ENCODE measurements at places on chromosomes 4 and X.

- no peak for DNase-seq
Measured at GRCh38 chr4:102759831-102760644, 730 bp downstream of the MANBA start.

DNA sequence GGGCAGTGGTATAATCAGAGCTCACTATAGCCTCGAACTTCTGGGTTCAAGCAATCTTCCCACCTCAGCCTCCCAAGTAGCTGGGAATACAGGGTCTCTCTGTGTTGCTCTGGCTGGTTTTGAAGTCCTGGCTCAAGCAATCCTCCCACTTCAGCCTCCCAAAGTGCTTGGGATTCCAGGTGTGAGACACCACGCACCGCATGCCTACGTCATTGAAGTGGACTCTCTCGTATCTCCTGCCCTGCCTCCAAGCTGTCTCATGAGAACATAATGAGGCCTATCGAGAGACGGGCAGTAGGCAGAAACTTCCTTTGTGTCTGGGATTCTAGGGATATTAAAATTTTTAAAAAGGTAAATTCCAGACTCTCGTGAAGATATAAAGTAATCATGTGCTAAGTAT lies 65.0 kb upstream of the NLGN4X start:
- DNase-seq: no peak

DNA sequence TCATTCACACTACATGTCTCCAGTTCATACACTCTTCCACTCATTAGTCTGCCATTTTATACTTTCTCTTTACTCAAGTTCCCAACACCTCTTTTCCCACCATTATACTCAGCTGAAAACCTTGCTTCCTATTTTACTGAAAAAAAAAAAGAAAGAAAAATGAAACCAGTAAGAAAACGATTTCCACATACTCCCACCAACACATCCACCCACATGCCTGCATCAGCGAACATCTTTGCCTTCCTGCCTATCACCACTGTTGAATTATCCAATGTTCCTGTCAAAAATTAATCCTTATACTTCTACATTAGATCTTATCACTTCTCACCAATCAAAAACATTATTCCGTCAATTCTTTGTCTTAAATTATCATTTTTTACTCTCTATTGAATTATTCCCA lies 188.1 kb upstream of the FAM241A start:
- no peak for DNase-seq

DNA sequence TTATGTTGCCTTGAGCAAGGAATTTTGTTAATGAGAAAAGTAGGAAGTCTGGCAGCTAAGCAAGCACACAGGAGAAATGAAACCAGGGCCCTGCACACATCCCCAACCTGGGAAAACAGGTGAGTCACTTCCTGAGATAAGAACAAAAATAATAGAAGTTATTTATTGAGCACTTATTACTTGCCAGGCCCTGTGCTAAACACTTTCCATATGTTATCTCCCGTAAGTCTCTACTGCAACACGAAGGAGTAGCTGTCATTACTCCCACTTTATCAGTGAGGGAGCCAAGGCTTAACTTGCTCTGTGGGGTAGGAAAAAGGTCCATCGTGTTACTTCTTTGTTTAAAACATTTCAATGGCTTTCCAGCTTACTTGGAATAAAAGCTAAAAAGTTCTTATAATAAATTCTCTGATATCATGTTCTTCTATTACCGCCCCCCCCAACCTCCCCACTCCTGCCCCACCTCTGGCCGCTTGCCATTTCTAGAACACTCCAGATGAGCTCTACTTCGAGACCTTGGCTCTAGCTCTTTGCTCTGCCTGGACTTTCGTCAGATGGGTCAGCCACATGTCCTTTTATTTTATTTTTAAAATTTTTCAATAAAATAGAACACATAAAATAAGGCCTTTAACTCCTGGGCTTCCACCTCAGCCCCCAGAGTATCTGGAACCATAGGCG lies 36.3 kb upstream of the PLAC8 start:
- DNase-seq: no peak

DNA sequence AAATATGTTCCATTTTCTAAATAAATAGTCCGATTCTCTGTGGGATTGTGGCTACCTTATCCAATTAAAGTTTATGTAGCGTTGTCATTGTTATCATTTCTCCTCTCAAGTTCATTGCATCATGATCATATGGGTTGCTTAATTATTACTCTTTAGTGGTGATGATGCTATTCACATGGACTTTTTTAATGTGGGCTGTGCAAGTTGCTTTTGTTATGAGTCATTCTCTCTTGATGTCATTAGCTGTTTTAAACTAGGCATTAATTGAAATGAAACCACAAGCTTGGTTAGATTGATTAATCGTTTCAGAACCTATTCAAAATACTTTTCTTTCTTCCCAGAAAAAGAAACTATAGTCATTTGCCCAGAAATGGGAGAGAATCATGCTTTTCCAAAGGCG lies 38.2 kb downstream of the NHS start:
- DNase-seq: no peak

All from stimulated activated CD8-positive, alpha-beta memory T cell treated with anti-CD3 and anti-CD28 coated beads, Interleukin-4, amount 100 ng/mL, for 1 hour (primary cell).